HT1080 (cell line): ENCODE measurements at places on chromosomes 7 and 10.

GRCh38 chr10:94005050-94005449, 11.3 kb downstream of the PLCE1 start:
- no peak for DNase-seq

- no peak for DNase-seq
Observed at GRCh38 chr10:85792533-85792858, 574.1 kb downstream of the GRID1 start.

DNA sequence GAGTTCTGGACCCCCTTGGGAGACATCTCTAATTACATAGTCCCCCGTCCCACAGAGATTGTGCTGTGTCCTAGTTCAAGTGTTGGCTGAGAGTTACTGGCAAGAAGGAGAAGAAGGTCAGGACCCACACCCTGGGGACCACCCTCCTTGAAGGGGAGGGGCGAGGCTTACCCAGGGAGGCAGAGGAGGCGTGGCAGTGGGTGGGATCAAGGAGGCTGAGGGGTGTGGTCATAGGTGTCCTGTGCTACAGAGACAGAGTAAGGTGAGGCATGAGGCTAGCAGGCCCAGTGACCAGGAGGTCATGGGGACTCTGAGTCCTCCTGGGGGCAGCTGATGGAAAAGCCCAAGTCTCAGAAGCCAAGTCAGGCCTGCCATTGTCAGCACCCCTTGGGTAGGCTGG, 29.4 kb upstream of the ADCYAP1R1 start:
- DNase-seq = no peak

DNA sequence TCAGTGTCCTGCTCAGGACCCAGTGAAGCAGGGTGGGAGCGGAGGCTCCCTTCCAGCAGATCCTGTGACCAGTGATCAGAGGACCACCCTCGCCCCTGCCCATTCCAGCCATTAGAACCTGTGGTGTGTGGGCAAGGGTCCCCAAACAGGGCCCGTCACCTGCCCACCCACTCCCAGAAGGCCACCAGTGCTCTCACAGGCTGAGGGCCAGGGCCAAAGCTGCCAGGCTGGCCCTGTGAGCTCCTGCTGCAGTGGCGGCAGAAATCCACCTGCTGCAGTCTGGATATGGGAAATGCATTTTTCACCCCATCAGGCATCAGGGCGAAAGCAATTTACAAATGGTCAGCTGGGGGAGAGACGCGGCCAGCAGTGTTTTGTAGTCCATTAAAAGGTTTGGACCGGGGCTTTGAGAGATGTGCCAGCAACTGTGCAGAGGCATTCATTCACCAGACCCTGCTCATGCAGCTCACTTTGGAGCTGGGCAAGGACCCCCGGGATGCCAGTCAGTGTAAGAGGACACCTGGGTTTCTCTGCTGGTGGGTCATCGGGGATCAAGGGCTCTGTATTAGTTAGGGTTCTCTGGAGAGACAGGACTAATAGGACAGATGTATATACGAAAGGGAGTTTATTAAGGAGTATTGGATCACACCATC, 75.2 kb upstream of the PRLHR start:
- DNase-seq = no peak

GRCh38 chr10:77325233-77325537, 312.4 kb downstream of the KCNMA1 start:
- no peak for DNase-seq

DNA sequence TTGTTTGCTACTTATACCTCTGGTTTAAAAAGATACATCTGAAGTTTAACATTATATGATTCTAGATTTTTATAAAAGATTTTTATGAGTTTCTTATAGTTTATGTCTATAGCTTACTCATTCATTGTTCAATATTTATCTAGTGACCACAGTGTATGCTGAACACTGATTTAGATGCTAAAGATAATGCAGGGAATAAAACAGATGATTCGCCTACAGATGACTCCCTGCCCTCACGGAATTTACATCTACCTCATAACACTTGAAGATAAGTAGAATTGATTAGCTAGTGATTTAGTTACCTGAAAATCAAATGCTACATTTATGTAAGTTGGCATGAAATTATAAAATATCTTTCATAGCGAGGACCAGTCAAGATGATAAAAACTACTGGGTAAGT, 105.8 kb downstream of the HIPK2 start:
- DNase-seq = no peak
